NCI-H1930 (cell line): ENCODE measurements at places on chromosomes 6 and 20.

DNA sequence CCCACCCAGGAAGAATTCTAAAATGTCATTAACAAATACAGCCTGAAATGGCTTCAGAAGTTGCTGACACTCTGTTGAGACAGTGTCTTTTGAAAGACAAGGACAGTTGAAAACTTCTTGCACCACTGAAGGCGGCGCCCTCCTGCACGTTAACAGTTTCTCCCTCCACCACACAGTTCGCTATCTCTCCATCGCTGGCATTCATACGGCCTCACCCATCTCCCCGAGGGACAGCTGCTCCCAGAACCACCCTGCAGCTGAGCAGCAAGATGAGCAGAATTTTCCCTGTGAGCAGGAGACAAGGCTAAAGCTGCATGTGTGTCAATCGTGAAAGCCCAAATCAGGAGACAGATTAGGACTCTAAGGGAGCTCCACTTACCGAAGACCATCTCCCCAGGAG is 113.3 kb downstream of the LY86 start:
- no peak for DNase-seq

DNA sequence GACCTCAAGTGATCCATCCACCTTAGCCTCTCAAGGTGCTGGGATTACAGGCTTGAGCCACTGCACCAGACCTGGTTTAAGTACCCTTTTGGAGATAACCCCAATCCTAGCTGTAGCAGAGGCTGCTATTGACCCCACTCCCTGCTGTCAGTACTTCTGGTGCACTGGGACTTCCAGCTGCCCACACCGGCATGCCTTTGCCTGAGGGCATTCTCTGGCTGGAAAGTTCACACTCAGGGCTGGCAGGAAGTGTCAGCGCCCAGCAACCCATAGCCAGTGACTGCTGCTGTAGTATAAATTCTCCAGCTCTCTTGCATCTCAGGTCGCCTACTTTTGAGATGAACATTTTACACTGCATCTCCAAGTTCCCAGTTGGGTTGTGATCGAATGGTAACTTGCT is 75.3 kb downstream of the UTRN start:
- no peak for DNase-seq

DNA sequence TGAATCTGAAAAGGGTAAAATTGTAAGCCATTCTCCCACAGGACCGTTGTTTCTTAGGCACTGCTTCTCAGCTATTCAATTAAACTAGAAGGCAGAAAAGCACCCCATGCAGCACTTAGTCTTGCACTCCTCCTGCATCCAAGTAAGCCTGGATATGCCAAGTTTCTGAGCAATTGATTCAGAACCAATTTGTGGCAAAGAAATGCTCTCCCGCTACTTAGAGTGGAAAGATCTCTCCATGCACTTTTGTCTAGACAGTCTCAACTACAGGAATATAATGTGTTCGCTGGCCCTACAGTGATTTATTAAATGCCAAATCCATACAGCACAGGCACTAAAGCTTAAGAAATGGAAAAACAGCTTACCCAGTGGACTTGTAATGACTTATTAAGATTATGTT is 338.5 kb downstream of the HACE1 start:
- DNase-seq: no peak

DNA sequence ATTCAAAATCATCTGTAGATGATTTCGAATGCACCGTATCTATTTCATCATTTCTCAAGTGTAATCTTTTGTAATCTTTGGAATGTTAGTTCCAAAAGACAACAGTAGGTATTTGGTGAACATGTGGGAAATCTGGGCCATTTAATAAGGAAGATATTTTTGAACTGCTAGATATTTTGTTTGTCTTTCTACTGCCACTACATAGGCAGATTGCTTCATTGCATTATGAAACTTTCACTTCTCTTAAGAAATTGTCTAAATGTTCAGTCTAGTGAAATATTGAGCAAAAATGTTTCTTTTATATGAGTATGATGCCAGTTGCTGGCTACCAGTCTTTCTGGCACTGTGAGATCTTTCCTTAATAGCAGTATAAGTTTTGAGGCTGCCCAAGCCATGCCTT is 527.8 kb upstream of the RNF217 start:
- DNase-seq: no peak

DNA sequence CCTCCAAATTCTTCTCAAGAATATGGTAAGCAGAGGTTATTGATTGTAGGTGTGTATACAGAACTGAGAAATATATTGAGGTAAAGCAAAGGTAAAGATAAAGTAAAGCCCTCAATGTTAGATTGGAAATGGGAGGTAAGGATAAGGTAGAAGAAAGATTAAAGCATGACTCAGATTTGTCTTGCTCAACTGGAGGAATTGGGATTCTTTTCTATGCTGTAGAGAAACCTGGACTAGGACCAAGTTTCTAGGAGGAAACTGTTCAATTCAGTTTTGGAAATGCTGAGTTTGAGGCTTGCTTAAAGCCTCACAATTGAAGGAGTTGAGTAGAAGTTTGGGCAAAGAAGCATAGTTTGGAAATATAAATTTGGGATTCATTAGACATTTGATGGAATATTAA is 634.0 kb upstream of the PTCHD4 start:
- no peak for DNase-seq

DNA sequence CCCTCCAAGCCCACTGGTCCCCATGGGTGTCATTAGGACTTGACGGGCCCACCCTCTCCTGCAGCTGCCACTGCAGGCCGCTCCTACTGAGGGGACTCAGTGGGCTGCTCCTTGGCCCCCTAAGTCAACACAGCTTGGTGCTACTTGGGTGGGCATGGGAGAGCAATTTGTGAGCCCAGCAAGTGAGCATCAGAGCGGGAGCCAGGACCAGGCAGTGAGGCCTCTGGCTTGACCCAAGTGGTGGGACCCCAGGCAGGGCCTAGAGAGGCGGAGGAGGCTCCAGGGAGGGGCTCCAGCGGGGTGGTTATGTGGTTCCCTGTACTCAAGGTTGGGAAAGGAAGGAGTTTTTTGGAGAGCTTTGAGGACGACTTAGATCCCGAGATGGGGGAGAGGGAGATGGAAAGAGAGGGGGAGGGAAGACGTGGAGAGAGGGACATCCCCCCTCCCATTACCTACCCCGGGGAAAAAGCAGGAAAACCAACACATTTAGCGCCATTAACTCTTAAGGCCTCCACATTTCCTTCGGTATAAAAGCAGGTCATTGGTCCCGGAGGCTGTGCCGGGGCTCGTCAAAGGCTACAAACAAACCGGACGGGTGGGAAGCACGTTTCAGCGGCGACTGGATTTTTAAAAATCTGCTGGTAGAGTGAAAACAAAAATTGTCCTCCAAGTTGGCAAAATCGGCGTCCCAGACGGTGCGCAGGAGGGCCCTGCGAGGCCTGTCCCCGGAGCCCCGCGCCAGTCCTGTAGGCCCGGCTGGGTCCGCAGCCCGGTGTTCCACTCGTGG is 8.8 kb downstream of the FOXC1 start:
- no peak for DNase-seq

- peak; percentile 10 for DNase-seq
Measured at GRCh38 chr6:33967966-33968724, 164.3 kb upstream of the MLN start.

- DNase-seq: no peak
Measured at GRCh38 chr6:57315111-57315510, 2.3 kb upstream of the PRIM2 start.

DNA sequence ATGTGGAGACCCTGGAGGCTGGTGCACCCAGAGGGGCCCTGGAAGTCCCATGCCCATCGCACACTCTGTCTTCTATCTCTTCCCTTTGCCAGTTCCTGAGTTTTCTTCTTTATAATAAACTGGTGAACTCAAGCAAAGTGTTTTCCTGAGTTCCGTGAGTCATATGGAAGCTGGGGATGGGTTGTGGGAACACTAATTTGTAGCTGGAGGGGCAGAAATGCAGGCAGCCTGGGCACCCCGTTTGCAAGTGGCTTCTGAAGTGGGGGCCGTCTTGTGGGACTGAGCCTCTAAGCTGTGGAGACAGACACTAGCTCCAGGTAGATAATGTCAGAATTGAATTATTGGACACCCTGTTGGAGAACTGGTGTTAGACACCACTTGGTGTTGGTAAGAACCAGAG is 3.2 kb upstream of the PPP1R3G start:
- DNase-seq: no peak

GRCh38 chr6:19669206-19669605 is 168.0 kb upstream of the ID4 start:
- DNase-seq: no peak

DNA sequence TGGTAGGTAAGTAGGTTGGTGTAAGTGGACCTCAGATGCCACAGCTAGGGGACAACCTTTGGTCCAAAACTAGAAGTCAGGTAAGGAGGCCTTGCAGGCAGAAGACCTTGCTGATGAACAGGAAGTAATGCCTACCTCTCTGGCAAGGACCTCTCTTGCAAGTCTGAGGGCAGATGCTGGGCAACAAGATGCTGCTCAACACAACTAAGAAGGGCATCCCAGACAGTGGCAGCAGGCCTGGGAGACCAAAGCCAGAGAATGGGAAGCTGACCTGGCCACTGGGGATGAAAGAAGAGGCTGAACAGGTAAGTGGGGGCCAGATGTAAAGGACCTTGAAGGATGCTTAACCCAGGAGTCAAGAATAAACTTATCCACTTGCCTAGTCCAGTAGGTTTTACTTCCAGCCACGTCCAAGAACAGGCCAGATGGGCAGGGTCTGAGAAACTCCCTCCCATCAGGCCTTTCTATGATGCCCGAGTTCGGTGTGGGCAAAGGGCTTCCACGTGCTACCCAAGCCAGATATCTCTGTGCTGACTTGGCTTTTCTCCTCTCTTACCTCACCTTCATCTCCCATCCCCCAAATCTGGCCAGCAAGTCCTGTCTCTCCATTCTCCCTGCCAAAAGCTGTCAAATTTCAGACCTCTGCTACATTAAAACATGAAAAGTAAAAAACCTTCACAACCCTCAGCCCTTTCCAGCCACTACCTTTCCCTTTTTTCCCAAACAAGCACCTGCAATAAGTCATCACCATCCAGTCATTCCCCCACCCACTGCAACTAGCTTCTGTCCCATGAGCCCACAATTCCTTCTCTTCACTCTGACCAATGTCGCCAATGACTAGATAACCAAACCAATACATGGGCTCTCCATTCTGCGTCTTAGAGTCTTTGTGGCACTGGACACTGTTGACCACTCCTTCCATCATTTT is 11.5 kb upstream of the PLCG1 start:
- no peak for DNase-seq

- DNase-seq: no peak
Measured at GRCh38 chr6:2976060-2976459, 4.7 kb upstream of the SERPINB6 start.

DNA sequence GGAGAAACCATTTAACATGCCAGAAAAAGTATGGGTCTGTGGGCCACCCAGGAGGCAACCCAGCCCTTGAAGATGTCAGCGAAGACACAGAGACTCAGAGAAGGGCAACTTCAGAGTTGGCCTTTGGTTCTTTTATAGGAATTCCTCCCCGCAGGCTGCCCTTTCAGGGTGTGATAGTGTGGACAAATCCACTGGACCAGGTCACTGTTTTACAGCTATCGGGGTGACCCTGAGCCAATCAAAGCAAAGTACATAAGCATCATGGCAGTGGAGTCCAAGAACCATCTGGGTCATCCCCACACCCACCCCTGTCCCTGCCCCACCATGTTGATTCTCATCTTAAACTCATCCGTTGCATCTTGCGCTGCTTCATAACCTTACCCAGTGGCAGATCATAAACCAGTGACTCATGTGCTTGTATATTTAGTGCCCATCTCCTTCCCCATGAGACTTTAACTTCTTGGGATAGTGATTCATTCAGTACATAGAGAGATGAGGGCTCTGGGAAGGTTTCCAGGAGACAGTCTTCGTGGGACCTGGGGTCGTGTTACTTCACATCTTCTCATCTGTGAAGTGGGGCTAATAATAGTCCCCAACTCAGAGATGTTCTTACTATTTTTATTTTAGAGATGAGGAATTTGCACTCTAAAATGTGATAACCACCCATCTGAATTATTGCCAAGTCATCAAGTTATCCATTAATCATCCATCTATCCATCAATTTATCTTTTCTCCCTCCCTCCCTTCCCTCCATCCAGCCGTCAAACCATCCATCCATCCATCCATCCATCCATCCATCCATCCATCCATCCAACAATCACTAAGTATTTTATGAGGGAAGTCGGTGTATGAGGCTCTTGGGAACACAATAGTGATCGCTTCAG is 51.0 kb downstream of the EDN3 start:
- DNase-seq: no peak

DNA sequence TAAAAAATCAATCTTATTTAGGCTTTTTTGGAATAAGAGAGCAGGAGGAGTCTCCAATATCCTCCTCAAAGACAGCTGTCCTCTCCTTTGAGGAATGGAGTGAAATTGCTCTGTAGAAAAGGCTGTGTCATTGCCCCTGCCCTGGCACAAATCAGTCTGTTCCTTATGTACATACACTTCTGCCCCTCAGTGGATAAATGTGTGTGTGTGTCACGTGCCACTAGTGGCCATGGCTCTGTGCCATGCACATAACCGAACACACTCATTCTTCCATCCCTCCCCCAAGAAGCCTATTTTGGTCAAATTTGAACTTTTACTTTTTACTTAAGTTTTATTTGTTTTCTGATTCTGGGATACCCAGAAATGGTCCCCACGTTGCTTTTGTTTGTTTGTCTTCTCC is 49.2 kb downstream of the ANKS1A start:
- no peak for DNase-seq

GRCh38 chr20:19986419-19986818 is 30.7 kb upstream of the NAA20 start:
- DNase-seq: no peak

- DNase-seq: no peak
Measured at GRCh38 chr20:39342463-39342862, 380.3 kb downstream of the DHX35 start.

DNA sequence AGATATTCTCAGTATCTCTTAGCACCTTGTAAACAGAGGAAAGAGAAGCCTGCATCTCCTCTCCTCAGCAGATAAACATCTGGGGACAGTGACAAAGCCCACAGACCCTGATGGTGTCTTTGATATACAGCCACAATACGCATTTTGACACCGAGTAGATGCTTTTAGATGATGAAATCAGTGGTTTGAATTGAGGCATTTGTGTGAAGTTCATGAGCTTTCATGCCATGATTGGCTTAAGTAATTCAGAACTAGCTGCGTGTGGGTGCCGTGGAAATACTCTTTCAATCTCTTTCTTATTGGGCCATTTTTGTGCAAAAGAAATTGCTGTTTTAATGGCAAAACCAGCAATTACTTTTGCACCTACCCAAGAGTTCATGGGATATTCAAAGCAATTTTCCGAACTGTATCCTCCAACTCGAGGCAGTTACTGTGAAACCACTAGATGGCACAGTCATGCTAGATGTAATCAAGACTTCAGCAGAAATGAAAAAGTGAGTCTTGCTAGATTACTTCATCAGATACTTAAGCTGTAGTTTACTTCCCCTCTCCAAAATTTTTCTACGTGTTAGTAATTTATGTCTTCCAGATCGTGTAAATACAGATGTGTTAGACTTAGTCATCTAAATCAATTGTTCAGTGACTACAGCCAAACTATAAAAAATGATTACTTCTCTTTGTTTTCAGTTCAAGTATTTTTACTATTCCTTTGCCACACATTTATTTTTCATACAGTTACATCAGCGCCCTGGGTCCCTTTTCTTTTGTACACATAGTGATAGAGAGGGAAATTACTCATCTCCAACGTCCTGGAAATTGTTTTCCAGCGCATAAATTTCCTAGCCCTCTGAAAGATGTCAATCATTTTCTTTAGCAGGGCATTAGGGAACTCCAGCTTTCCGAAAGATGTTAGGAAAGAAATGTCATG is 49.4 kb downstream of the IYD start:
- peak; percentile 19 for DNase-seq
